Bone marrow (tissue), 2 donors: ENCODE measurements at places on chromosomes 13 and 19.

- DNase-seq, result no peak
Measured at GRCh38 chr19:5068233-5069072, 99.5 kb downstream of the KDM4B start.

DNA sequence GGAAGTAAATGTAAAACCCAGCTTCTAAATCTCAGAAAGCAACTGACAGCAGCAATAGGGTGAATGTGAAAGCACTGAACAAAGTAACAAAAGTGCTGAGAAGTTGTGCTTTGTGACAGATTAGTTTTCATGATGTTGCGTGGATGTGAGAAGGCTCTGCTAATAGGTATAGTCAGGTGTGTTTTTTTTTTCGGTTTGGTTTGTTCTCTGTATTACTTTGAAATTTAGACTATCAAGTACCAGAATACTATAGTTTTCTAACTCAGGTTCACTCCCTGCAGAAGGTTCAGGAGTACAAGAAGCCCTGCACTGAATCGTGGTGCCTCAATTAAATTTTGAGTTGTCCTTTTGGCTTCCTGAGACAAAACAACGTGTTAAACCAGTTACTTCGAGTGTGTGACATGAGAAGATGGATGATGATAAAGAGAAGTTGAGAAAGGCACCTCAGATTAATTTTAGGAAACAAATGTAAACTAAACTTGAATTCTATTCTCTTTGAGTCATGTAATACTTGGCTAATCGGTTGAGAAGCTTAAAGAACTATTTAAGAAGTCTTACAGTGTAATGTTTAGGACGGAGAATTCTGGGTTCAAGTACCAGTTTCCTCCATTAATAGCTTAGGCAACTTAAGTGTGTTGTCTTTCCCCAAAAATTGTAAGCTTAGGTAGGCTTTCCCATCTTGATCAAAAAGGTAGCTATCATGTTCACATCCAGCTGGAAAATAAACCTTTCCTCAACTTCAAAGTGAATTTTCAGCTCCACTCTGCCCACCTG, 10.3 kb downstream of the MIR17HG start:
- no peak for DNase-seq

DNA sequence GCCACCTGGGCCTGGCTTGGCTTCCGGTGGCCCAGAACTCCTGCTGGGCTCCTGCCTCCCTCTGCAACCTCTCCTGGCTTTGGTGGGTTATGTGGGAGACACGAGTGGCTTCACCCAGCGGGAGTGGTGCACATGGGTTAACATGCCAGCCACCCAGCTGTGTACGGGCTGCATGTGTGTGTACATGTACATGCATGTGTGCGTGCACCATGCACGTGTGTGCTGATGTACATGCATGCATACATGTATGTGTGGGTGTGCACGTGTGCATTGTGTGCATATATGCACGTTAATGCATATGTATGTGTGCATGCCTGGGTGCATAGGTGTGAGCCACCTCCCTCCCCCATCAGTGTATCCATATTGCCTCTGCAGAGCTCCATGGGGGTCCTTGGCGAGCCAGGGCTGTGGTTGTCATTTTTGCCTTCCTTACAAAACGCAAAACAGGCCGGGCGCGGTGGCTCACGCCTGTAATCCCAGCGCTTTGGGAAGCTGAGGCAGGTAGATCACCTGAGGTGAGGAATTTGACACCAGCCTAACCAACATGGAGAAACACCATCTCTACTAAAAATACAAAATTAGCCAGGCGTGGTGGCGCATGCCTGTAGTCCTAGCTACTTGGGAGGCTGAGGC, 12.5 kb downstream of the GNA11 start:
- DNase-seq, result no peak

DNA sequence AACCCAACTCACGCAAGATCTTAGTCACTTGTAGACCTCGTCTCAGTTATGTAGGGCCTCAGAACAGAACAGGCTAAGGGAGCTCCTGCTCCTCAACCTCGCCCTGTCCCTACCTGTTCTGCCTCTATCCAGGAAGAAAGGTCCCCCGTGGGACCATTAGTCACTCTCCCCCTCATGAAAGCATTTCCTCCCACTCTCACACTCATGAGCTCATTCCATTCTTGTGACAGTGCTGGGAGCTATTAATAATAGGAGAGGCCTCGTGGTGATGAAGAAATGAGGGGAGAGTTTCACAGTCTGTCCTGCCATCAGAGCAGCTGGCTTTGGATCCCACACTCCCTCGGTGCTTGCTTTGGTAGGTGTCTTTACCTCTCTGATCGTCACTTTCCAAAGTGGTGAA, 10.2 kb downstream of the PPP2R1A start:
- DNase-seq, result no peak

DNA sequence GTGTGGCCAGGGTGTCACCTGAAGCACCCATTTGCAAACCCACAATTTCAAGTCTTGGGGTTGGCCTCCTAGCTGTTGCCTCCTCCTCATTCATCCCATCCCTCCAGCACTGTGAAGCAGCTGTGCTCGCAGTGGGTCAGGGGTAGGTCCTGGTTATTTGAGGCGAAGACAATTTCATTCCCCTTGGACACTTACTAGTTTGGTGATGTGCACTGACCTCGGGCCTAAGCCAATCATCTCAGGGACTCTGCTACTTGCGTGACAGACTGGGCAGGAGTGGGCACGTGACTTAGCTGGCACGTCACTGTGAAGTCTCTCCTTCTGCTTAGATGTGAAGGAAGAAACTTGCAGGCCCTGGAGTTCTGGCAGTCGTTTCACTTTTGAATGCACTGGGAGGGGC, 3.5 kb upstream of the ATP11A start:
- no peak for DNase-seq

DNA sequence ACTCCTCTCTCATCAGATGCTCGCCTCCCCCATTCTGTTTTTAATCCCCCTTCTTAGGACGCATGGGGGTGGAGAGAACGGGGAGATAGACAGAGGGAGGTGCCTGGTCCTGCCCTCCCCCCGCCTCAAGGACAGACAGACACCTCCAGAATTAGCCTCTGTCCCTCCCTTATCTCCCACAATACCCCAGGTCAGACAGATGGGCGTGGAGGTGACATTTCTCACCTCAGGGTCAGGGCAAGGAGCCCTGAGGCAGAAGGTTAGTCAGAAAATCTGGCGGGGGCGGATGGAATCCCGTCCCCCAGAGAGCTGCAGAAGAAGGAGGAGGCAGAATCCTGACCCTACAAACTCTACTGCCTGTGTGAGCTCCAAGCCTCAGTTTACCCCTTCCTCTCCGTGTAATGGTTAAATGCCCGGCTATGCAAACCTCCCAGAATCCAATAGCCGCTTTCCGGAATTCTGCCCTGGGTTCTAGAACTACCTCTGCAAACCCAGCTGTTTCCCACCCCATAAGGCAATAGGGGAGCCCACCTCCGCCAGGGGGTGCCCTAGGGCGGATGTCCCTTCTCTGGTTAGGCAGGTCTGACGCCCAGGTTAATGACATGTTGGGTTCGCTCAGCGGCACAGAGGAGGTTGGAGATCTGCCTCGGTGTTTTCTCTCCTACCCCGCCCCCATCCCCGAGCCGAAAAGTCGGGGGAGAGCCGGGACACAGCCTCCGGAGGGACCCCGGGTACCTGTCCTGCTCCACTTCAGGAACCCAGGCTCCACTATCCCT, 900 bp downstream of the PPP1R13L start:
- DNase-seq, result peak; percentile 5

GRCh38 chr13:77916488-77916887, 2.1 kb downstream of the EDNRB start:
- DNase-seq, result no peak

GRCh38 chr19:30686826-30687566, 314.8 kb downstream of the ZNF536 start:
- no peak for DNase-seq

- DNase-seq, result no peak
Measured at GRCh38 chr13:113089693-113090414, 15.7 kb upstream of the F7 start.

GRCh38 chr13:42329239-42329638, 57.3 kb downstream of the AKAP11 start:
- no peak for DNase-seq

DNA sequence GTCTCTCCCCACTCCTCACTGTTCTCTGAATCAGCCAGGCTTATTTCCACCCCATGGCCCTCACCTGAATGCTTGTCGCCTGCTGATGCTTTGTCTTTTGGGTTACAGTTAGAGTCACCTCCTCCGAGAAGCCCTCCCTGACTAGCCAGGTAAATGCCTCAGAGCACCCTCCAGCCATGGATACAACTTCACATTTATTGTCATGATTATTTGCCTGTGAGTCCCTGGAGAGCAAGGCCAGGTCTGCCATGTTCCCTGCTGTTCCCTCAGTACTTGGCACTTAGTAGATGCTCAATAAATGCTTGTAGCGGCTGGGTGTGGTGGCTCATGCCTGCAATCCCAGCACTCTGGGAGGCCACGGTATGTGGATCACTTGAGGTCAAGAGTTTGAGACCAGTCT, 3.7 kb upstream of the PDE4C start:
- DNase-seq, result no peak

- DNase-seq, result no peak
Measured at GRCh38 chr19:38015216-38015615, 108.2 kb downstream of the SIPA1L3 start.

DNA sequence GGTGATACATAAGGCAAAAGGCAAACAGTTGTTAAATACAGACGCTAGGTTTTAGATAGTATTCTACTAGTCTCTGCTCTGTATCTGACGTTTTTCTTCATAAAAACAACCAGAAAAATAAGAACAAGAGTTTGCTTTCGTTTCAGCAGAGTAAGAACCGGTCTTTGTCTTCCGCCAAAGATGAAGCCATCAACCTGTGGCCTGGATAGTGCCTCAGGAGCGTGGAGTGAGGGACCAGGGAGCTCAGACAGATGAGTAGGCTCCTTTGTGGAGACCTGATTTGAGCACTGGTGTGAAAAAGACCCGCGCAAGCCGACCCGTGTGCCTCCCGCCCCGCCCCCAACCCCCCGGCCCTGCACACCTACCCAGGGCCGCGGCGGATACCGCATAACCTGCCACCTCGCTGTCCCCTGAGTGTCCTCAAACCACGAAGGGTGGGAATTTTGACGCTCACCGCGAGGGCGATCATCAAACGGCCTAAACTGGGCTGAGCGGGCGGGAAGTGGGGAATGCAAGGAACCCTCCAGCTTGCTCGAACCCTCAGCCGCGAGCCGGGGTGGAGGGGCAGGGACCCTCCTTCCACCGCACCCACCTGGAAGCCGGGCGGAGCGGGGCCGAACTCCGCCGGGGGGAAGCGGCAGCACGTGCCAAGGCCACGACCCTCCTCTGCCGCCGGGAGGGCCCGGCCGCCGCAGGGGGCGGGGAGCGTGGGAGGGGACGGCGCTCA, 866 bp upstream of the LMO7 start:
- no peak for DNase-seq

DNA sequence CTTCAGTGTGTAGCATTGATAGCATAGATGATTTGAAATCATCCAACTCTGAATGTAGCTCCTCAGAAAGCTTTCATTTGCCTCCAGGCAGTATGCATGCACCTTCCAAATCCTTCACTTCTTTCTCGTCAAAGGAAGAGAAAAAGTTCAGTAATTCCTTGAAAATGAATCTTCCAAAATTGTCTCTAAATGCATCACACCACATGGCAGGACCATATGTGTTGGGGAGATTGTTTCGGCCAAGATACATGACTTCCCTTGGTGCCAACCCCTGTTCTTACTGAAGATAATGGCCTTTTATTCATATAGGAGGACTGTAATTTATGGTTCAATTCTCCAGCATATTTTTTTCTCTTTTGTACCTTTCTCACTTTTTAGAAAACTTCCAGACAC, 315.6 kb upstream of the SPRY2 start:
- no peak for DNase-seq

DNA sequence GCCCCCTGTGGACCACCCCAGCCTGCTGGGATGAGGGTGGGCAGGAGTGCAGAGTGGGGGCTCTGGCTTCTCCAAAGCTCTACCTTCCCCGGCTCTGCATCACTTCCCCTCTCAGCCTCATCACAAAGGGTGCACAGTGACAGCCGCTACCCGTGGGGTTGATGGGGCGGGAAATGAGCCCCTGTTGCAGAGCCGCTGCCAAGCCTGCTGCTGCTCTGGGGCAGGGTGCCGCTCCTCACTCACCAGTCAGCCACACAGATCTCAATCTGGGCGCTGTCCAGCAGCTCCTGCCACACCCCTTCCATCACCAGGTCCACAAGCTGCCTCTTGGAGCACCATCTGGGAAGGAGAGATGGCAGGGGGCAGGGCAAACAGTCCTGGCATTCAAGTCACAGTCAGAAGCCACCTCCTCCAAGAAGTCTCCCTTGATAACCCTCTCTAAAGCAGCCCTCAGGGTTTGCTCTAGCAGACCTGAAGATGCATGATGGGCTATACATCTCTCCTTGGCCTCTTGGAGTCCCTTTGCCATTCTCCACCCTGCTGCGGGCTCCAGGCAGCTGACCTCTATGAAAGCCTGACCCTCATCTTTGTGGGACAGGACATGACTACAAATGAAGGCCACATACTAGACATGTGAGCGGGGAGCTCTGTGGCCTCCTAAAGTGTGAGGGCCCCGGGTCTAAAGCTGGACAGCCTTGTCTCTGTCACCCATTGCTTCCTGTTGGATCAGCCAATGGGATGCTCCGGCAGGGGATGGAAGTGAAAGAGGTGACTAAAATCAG, 15.7 kb downstream of the MRPS12 start:
- DNase-seq, result no peak

- DNase-seq, result no peak
Measured at GRCh38 chr19:35623327-35624010, 5.4 kb upstream of the RBM42 start.

DNA sequence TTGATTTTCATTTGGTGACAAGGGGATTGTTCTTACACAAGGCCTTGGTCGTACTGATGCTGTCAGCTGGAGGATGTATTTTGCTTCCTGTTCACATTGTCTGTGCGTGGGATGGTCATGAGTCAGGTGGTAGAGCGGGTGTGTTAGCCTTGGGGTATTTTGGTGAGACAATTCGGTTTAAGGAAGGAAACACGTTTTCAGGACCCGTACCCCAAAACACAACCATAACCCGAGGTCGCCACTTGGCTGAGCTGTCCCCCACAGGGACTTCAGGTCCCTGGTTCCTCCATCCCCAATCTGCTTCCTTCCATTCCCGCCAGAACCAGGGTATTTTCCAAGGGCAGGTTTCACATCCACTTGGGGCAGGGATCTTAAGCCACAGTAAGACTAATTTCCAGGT, 15.0 kb downstream of the MYO9B start:
- DNase-seq, result peak; percentile 97

DNA sequence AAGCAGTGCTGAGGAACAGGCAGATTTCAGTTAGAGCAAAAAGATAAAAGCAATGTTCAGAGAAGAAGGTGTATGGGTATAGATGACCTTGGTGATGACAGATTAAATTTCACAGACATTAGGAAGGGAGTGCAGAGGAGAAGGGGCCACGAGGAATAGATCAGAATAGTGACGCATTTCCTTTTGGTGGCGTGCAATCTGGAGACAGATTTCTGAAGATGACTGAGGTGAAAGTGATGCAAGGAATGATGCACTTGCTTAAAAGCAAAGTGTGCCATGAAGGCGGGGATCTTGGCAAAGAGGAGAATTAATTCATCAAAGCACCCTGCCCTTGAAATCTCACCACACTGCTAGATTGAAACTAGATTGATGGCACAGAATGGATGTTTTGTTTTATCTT, 202.4 kb downstream of the ITGBL1 start:
- no peak for DNase-seq
